Activated CD4-positive, alpha-beta T cell treated with anti-CD3 and anti-CD28 coated beads, Interleukin-2, amount 10 ng/mL, durations not matched to agents 7 days and 5 days (primary cell): ENCODE measurements at places on chromosomes 3 and 15. TPM values are rescaled to one million over a fixed set of nuclear protein-coding genes. Genes with fewer than 3 reads are reported as not detected.

The IL17RD gene
- total RNA-seq, result not detected

The INSYN1 gene
- not detected for total RNA-seq

The ADAMTS9 gene
- not detected for total RNA-seq

DNA sequence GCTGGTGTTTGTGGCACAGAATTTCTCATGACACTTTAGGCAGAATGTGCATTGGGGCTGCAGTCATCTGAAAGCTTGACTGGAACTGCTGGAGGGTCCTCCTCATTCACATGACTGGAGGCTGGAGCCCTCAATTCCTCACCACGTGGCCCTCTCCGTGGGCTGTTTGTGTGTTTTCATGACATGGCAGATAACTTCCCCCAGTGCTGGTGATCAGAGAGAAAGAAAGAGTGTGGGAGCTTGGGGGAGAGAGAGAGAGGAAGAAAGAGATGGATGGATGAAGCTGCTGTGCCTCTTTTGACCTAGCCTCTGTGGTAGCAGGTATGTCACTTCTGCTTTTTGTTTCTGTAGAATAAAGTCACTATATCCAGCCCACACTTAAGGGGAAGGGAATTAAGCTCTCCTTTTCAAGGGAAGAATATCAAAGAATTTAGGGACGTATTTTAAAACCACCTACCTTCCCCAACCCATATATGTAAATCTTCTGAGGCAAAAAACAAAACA, 169.6 kb upstream of the IL12A start:
- no peak for DNase-seq

GRCh38 chr3:192516820-192517219, 210.5 kb downstream of the FGF12 start:
- no peak for DNase-seq

DNA sequence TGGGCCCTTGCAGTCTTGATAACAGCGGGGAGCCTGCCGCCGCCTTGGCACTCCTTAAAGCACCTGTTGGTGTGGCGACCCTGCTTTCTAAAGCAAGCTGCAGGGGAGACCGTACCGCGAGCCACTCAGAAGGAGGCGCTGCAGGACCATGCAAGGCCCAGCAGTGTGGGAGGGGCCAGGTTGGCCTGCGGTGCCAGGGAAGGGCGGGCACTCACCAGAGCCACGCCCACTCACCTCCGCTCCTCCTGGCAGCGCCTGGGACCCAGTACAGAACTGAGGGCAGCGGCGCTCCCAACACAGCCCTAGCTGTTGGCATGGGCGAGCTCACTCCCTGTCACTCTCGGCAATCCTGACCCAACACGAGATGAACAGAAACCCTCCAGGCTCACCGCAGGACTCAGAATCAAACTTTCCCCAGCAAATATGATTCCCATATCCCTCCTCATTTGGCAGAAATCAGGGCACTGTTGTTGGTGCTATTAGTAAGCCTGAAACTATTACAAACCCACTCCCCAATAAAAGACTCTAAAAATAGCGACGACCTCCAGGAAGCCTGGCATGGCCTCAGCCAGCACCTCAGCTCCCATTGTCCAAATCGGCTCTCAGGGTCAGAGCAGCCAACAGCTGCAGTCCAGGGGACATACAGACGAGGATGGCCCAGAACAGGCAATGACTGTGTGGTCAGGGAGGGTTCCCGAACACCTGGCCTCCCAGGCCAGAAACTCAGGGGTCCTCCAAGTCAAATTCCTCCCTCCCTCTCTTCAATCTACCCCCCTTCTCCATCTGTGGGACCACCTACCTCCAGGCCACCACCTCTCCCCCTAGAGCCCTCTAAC, 77.2 kb downstream of the TBC1D2B start:
- DNase-seq, result peak; percentile 86

The SCAANT1 gene
- total RNA-seq, result not detected

GRCh38 chr3:179801263-179801662, 148.4 kb downstream of the USP13 start:
- no peak for DNase-seq
